KBM-7 (cell line): ENCODE measurements at places on chromosomes 7 and 10.
A peak's percentile ranks its signal among the peaks of the same experiment; 100 is the strongest.

DNA sequence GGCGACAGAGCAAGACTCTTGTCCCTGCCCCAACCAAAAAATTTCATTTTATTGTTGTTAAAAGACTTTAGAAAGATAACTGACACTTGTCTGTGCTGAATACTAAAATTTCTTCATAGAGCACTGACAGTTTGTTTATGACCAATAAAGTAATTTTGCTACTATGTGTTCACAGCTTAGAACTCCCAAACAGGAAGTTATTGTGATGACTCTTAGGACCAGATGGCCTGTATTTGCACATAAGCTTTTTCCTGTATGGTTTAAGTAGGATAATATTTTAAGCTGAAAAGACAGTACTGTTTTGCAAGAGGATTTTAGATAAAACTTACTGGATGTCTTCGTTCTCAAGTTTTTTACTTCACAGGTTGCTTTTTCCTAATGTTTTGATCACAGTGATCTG lies 80.7 kb downstream of the MMRN2 start:
- peak; percentile 58 for DNase-seq

GRCh38 chr7:128255271-128255670 lies 14.2 kb downstream of the LEP start:
- no peak for DNase-seq

GRCh38 chr7:36048141-36048901 lies 104.7 kb upstream of the EEPD1 start:
- peak; percentile 9 for DNase-seq

- no peak for DNase-seq
Measured at GRCh38 chr10:61942604-61943461, 41.3 kb downstream of the ARID5B start.

- no peak for DNase-seq
Measured at GRCh38 chr7:96670338-96671289, 39.0 kb downstream of the SEM1 start.

DNA sequence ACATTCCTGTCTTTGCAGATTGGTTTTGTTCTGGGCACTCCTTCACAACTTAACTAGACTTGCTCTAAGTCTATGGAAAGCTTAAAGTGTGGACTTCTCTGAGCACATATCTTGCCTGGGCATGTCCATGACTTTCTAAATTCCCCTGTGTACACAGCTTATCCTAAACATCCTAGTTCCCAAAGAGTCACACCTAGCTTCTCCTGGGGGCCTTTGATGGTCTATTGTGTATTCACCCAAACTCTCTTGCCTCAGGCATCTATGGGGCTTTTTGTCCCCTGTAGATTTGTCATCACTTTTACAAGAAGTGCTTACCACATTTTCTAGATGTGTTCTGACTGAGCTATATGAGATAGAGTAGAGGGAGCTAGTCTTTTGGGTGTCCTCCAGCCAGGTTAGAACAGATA lies 12.2 kb upstream of the ZNF488 start:
- DNase-seq, result no peak
